ENCODE measurements at places on chromosomes 7 and 10.

DNA sequence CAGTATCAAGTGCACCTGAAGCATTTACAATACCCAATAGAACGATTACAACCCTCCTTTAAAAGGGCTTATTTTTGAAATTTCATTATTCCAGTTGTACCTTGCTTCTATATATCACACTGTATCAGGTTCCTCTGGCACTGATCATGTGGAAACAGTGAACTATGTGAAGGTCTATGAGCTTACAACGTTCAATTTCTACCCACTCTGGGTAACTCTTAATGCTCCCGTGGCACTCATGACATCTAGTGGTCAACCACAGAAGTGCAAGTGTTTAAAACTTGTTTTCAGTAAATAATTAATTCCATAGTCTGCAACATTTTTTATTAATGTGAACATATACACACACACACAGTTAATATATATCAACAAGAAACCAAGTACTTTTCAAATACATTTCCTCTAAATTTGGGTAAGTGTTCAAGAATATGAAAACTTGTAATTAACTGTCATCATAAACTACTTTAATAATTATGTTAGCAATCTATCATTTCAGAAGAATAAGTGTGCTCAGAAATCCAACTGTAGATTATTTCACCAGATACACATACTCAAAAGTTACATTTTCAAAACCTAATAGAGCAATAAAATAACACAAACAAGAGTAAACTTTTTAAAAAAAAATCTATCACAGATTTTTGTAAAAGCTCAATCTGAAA is 61.0 kb downstream of the MPP7 start:
- peak; percentile 50 for DNase-seq

DNA sequence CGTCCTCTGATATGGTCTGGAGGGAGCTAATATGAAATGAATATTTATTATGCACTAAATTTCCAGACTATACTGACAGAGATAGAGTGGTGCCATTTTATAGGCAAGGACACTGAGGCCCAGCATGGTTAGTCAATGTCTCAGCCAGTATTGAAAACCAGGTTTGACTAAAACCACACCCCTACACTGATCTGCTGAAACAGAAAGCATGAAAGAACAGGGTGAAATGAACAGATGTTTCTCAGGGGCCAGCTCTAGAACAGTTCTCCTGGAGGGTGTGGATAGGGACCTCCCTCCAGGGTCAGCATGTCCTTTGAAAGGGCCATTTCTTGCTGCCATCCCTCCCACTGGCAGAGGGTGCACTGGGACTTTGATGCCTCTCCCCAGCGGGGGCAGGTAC is 700.5 kb downstream of the GRID1 start:
- DNase-seq: no peak

- no peak for DNase-seq
Measured at GRCh38 chr10:73892310-73893030, 18.1 kb upstream of the CAMK2G start.

DNA sequence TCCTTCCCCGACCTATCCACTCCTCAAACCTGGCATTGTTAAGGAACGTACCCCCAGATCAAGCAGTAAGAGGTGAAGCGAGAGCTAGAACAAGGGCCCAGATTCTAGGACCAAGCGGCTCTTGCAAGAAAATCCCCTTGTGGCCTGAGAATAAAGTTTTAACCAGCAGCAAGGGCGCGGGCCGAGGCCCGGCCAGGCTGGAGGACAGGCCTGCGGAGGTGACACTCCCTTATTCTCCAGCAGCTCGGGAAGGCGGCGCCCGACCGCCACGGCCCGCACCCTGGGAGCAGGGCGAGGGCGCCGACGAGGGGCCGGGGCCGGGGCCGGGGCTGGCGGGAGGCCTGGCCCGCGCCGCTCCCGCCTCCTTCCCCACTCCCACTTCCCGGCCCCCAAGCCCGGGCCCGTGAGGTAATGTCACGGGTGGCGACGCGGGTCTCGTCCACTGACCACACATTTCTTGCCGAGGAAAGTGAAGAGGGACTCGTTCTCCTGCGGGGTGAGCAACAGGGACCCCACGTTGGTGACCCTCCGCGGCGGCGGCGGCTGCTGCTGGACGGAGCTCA is 551 bp downstream of the WASL start:
- peak; percentile 20 for DNase-seq

GRCh38 chr10:18217577-18217976 is 77.4 kb downstream of the CACNB2 start:
- DNase-seq: no peak

- no peak for DNase-seq
Measured at GRCh38 chr7:82715344-82715743, 271.8 kb upstream of the CACNA2D1 start.

GRCh38 chr10:102229810-102230263 is 3.7 kb downstream of the ELOVL3 start:
- peak; percentile 59 for DNase-seq

DNA sequence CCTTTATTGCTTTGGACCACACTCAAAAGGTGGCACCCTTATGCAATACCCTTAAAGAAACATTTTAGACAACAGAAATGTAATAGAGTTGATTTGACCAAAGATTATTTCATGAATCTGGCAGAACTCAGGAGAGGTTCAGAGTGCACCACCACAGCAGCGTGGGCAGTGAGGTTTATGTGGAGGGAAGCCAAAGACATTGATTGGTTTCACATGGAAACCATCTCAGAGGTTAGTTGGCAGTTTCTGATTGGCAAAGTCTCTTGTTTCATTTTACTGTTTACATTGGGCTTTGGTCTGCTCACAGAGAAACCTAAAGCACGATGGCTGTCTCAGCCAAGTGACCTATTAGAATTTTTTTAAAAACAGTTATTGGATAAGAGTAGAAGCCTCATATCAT is 101.3 kb downstream of the SDHAF3 start:
- DNase-seq: no peak

DNA sequence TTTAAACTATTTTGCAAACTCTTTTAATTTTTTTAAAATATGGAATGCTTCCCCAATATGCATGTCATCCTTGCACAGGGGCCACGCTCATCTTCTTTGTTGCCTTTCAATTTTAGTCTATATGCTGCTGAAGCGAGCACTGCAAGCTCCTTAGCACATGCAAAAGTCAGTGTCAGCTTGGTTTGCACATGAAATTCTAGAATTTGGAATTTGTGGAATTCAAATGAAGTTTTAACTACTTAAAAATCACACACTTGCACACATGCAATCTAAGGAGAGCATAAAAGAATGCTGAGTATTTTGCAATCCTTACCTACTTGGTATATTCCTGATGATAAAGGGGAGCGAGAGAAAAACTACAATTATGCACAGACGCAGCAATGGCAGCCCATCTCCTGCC is 78.3 kb upstream of the ATP6V0A4 start:
- DNase-seq: no peak

DNA sequence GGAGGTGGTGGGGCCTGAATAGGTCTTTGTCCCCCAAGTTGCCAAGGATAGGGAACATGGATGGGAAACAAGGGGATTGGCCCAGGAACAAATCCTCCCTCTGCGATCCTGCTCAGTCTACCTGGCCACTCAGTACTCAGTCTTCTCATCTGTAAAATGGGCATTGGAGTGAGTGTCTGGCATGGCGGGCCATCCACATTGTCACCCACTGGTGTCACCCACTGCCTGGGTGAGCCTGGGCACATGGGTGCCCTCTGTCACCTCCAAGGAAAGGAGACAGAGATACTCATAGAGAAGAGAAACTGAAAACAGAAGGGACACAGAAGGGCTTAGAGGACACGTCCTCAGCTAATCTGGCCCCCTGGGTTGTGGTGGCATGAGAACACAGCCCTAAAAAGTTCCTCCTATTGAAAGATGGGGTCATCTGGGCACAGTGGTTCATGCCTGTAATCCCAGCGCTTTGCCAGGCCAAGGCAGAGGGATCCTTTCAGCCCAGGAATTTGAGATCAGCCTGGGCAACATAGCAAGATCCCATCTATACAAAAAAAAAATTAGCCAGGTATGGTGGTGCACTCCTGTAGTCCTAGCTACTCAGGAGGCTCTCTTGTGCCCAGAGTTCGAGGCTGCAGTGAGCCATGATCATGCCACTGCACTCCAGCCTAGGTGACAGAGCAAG is 12.5 kb upstream of the TNRC18 start:
- DNase-seq: no peak

- DNase-seq: no peak
Measured at GRCh38 chr7:5595545-5596045, 172.0 kb upstream of the TNRC18 start.

GRCh38 chr7:98174334-98175259 is 36.6 kb upstream of the BHLHA15 start:
- no peak for DNase-seq

DNA sequence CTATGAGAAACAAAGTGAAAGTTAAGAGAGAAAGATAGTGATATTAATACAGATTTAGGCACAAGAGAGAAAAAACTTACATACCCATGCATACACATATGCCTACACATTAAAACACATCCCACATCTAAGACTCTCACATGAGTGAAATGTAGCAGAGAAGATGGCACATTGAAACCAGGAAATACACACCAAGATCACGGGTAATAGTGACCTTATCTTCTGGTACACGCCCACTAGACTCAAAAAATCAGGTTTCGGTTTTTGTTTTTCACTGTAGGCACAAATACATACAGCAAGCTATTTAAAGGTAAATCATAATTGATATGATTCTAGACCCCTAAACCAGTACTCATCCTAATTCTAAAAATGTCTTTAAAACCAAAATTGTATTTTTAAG is 225.2 kb upstream of the TAC1 start:
- no peak for DNase-seq

- DNase-seq: no peak
Measured at GRCh38 chr7:113677811-113678210, 241.0 kb downstream of the PPP1R3A start.

- peak; percentile 13 for DNase-seq
Measured at GRCh38 chr10:71213761-71214440, 1.5 kb downstream of the UNC5B start.

GRCh38 chr7:150801242-150801945 is 825 bp downstream of the TMEM176A start:
- DNase-seq: no peak

DNA sequence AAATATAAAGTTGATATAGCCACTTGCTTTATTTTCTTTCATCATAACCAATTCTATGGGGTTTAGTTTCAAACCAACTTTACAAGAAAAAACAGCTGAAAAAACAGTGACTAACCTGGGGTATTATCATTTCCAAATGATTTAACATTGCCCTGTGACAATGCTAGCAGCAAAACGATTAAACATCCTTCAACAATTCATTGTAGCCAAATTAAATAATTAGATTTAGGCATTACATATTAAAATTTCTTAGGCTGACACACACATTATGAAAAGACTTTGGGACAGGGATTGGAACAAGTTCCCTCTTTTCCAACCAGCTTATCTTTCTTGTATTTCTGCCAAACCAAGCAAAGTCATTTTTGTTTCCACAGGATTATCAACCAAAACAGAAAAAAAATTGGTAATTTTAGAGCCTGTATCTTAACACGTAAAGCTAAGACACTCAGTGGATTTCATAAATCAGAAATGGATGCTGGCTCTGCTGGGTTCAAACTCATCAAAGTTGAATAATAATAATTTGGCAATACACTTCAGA is 84.0 kb downstream of the SEMA3D start:
- no peak for DNase-seq

GRCh38 chr7:7349156-7349555 is 166.8 kb downstream of the C1GALT1 start:
- no peak for DNase-seq

DNA sequence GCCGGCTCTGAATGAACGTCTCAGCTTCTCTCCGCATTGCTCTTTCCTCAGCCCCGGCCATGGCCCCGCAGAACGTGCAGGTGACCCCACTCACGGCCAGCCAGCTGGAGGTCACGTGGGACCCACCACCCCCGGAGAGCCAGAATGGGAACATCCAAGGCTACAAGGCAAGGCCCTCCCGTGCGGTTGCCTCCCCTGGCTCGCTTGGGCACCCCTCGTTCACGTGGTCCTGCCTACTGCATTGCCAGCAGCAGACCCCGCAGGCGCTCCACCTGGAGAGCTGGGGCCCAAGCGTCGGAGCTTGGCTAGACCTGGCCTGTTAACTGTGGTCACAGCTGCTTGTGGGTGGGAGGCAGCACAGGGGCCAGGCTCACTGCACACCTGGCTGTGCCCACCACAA is 476.3 kb upstream of the FOXK1 start:
- no peak for DNase-seq

- no peak for DNase-seq
Measured at GRCh38 chr7:90181485-90181884, 27.2 kb downstream of the STEAP1 start.

- no peak for DNase-seq
Measured at GRCh38 chr10:7887174-7887816, 69.0 kb downstream of the TAF3 start.

DNA sequence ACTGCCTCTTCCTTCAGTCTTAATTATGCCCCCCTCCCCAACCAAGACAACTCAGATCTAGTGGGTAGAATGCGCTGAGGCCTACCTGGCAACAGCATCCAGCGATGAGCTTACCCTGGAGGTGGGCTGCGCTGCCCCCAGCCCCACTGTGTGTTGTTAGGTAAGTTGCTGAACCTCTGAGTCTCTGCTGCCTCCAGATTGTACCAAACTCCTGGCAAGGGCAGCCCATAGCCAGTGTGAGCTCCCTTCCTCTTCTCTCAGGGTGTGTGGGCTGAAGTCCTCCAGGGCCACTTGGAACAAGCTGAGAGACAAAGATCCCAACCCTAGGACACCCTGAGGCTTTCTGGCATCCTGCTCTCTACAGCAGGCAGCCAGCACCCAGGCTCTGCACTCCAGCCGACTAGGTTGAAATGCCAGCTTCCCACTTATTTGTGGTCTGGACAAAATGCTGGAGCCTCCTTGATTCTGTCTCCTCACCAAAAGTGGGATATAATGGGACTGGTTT is 135.3 kb downstream of the ARHGAP22 start:
- DNase-seq: no peak

DNA sequence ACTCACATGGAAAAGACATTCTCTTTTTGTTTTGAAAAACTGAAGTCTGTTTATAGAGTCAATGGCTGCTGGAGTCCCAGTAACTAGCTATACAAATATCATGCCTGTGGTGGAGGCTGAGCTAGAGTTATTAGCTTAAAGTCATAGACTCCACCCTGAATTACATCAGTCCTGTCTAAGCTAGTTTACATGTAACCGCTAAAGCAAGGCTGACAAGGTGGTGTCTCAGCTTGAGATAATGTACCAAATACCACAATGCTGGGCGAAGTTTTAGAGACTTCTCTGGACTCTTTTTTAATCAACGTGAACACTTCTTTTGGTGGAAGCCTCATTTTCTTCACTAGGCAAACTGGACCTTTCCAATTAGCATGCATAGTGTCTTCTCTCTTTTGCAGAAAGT is 219.4 kb downstream of the ANK3 start:
- no peak for DNase-seq

- DNase-seq: no peak
Measured at GRCh38 chr7:99129001-99129400, 14.9 kb downstream of the SMURF1 start.

DNA sequence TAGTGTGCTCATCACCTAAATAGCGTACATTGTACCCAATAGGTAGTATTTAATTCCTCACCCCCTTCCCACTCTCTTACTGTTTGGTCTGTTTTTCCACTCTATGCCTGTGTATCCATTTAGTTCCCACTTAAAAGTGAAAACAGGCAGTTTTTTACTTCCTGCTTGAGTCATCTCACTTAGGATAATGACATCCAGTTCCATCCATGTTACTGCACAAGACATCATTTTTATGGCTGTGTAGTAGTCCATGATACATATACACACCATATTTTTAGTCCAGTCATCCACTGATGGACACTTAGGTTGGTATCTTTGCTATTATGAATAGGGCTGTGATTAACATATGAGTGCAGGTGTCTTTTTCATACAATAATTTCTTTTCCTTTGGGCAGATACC is 10.1 kb downstream of the STK17A start:
- no peak for DNase-seq

GRCh38 chr10:93333278-93333978 is 148.7 kb downstream of the MYOF start:
- no peak for DNase-seq

- no peak for DNase-seq
Measured at GRCh38 chr10:27893358-27893954, 105.4 kb downstream of the ODAD2 start.

Measured in NCI-H1105 treated with DMSO at 0.1 percent for 48 hours (cell line).